ENCODE measurements at places on chromosomes 16 and 17.

- no peak for DNase-seq
Measured at GRCh38 chr17:73320601-73321264, 8.9 kb upstream of the CDC42EP4 start.

DNA sequence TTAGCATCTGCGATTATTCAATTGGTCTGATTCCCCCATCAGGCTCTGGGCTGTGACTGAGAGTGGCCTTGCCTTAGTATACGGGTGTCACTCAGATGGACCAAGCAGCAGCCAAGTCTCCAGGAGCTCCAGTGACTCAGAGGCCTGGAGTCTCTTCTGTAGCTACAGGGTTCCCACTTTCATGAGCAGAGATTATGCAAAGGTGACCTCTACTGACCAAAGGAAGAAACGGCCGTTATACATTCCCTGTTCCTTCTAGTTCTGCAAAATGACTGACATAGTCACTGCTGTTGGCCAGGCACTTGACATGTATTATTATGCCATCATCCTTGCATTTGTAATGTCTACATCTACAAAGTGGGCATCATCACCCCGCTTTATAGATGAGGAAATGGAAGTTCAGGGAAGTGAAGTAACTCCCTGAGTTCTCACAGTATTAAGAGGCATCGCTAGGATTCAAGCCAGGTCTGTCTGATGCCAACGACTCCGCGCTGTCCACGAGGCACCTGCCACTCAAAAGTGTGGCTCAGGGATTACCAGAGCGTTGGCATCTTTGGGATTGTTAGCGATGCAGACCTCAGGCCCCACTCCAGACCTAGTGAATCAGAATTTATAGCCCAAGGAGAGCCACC lies 23.3 kb downstream of the SLC38A7 start:
- DNase-seq, result no peak

DNA sequence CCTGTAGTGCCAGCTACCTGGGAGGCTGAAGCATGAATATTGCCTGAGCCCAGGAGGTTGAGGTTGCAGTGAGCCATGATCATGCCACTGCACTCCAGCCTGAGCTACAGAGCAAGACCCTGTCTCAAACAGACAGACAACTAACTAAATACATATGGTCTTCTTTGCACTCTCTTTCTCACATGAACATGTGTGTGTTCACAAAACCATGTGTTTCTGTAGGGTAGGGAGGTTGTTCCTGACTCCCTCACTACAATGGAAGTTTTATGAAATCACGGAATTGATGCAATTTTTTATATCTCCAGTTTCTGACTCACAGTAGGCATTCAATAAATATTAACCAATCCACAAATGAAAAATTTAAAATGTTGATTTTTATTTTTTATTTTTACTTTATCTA lies 48.5 kb downstream of the ABHD15 start:
- DNase-seq, result no peak

- DNase-seq, result no peak
Measured at GRCh38 chr17:43475494-43476089, 8.2 kb upstream of the DHX8 start.

GRCh38 chr17:33933576-33933975 lies 321.5 kb upstream of the CCL2 start:
- no peak for DNase-seq
